ENCODE measurements at places on chromosomes 13 and 19.

DNA sequence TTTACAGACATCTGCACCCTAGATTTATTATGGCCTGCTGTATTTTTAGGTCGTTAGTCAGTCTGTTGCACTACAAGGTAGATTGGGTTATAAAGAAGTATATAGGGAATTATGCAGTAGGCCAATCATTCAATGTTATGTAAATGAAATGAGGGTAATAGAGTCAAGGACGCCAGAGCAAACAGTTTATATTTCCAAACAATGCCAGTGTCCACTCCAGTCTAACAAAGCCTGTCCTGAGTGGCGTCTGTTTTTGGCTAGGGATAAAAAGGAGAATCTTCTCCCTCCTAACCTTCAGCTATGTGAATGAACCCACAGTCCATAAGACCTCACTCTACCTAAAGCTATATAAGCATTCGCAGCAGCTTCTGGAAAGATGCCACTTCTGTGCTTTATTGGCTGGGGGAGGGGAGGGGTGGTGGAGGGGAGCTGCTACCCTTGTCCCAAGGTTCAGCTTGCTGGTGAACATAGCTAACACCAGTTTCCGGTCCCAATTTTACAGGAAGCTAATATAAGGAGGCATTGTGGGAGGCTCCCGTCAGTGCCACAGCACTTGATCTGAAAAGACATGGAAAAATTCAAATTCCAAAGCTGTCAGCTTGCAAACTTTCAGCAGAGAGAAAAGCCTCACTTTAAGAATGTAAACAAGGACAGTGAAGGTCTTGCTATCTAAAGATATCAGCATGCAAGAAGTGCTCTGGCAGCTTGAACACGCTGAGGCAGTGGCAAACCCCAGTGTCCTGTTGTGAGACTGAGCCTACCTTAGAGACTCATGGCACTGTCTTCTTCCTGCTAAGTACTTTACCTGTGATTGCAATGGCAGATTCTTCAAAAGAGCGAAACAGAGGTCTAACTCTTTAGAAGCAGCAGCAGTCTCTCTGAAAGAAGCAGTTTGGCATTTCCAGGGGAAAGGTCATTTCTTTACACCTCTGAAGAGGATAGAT, 369.9 kb downstream of the PCDH9 start:
- no peak for DNase-seq

DNA sequence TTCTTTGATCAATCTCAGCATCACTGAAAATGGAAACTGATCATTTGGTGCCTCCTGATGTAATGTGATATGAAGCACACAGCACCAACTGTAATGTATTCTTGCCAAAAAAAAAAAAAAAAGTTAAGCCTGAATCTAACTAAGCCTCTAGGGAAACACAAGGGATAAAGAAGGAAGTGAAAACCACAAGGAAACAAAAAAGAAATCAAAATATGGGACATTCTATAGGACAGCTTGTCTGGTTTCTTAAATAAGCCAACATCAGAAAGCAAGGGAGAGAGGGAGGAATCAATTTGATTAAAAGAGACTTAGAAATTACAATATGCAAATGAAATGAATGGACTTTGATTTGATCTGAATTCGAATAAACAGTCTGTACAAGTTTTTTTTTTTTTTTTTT, 20.6 kb upstream of the METTL21C start:
- no peak for DNase-seq

DNA sequence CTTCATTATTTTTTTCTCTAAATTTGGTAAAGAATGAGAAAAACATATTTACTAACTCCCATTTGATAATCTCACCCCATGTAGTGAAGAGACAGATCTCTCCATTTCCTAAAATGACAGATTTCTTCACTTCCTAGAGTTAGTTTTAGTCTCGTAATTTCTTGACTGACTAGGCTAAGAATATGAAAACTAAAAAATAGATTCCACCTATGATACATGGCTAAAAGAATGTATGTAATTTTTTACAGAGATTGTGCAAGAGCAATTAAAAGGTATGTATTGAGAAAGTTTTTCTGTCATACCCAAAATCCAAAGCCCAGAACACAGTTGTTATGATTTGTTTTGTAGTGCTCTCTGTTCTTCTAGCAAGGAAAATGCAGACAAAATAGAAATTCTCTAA, 9.5 kb downstream of the NALCN start:
- DNase-seq, result no peak

DNA sequence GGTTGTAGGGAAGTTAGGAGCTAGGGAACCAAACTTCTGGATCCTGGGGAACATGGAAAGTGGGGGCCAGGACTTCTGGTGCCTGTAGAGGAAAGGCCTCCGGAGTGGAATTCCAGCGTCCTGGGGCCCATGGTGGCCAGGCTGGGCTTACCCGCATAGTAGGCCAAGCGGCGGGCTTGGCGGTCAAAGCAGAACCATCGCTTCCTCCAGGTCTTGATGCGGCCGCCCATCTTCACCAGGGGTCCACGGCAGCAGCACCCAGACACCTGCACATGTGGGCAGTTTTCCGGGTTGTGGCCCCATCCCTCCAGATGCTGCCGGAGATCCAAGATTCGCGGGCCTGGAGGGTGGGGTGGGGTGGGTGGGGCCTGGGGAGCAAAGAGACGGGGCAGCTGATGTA, 13.8 kb upstream of the LYPD3 start:
- no peak for DNase-seq

- DNase-seq, result no peak
These were observed 3.8 kb downstream of the CBY2 start for GRCh38 chr13:45705918-45706317.

- DNase-seq, result no peak
These were observed 118.2 kb downstream of the KCNRG start for GRCh38 chr13:50133358-50133953.

DNA sequence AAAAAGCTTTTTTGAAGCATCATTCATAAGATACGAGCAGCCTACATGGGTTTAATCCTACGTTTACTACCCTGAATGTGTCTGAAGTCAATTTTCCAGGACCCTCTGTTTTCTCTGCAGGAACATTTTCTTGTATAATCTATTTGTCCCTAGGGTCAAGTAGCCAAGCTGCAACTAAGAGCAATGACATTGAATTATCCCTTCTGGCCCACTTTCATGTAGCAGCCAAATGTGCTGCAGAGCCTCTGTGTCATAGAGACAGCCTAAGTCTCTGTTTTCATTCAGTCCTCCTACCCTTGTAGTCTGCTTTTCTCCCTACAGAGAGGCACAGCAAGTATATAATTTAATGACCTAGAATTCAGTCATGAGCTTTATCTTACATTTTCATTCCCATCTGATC, 82.1 kb downstream of the ZAR1L start:
- no peak for DNase-seq

DNA sequence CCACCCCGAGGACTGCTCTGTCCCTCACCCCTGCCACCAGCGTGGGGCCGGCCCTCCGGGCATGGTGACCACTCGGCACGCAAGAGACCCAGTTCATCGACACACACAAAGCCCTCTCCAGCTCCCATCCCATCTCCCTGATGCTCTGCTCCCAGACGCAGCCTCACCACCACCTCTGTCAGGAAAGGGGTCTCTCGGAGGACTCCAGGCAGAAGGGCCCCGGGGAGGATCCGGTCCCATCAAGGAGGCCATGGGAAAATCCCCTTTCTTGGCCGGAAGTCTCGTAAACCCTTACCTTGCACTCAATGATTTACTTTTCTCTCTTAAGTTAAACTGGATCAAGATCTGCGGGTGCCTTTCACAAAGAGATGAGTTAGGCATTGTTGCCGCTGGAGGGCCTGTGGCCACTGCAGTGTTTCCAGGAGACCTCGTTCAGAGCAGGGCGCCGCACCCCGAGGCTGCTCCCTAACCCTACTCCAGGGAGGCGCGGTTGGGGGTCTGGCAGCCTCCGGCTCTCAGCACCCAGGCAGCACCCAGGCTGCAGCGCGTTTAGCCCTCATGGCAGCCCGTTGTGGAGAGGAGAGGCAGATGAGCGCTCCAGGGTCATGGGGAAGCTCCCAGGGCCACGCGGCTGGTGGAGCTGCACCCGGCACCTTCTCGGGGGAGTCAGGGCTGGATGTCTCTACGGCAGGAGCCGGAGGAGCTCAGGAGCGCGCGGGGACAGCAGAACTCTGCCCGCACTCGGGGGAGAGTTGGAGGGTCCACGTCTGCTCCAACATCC, 31.0 kb downstream of the C2CD4C start:
- DNase-seq, result no peak

GRCh38 chr13:80341756-80342370, 937 bp upstream of the SPRY2 start:
- DNase-seq, result no peak

- DNase-seq, result no peak
These were observed 544.6 kb downstream of the SLITRK6 start for GRCh38 chr13:85254641-85255040.

All from NCI-H2107 (cell line).